ENCODE measurements at places on chromosomes 4 and X.
A peak's percentile ranks its signal among the peaks of the same experiment; 100 is the strongest.

DNA sequence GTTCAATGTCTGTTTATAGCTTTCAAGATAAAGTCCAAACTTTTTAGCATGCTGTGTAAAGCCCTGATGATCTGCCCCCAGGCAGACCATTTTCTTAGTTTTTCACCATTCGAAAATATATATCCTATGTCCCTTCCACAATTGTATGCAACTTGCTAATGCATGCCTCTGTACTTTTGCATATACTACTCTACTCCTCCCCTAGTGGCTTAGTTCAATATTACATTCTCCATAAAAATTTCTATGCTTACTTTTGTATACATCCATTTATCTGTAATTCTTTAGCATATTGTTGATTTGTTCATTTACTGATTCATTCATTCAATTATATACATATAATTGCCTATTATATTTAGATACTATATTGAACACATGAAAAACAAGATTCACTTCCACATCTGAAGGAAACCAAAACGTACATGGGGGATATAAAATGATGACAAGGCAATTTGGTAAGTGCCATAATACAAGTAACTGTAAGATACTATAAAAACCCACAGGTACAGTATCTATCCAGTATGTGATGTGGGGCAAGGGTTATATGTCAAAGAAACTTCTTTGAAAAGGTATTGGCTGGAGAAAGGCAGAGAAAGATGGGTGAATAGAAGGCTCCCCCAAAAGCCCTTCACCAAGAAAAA is 902.5 kb downstream of the FAM133A start:
- DNase-seq, result no peak

DNA sequence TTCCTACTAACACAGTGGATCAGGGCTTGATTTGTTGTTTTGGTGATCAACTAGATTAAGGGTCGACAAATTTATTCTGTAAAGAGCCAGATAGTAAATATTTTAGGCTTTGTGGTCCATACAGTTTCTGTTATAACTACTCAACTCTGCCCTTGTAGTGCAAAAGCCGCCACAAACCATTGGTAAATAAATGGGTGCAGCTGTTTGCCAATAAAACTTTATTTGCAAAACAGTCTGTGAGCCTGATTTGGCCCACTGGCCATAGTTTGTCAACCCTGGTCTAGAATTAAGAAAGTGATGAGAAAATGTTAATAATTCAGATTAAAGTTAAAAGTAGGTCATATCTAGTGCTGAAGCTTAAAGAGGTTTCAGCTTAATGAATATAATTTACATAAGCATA is 84.0 kb upstream of the TRIM2 start:
- no peak for DNase-seq

- no peak for DNase-seq
Observed at GRCh38 chrX:23435575-23435974, 100.9 kb downstream of the PTCHD1 start.

DNA sequence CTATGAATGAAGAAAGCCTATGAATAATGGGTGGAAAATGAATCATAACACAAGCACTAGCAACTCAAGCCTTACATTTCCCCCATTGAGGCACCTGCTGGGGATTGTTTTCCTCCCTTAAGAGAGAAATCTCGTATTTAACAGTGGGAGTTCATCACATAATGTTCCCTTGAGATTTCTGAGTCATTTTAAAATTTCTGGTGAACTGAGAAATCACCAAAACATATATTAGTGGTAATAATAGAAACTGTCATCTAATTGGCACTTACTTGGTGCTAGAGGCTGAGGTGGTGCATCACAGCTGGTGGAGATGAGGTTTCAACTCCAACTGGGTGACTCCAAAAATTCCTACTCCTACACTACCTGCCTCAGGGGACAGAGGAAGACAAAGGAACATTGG is 561.3 kb upstream of the LCORL start:
- no peak for DNase-seq

- no peak for DNase-seq
Observed at GRCh38 chr4:13535708-13536361, 8.5 kb downstream of the NKX3-2 start.

GRCh38 chr4:27861802-27862201 is 1001.2 kb downstream of the STIM2 start:
- no peak for DNase-seq

- DNase-seq, result no peak
Observed at GRCh38 chr4:139153411-139154133, 23.4 kb downstream of the ELF2 start.

- no peak for DNase-seq
Observed at GRCh38 chr4:141635736-141636081, 674 bp upstream of the IL15 start.

DNA sequence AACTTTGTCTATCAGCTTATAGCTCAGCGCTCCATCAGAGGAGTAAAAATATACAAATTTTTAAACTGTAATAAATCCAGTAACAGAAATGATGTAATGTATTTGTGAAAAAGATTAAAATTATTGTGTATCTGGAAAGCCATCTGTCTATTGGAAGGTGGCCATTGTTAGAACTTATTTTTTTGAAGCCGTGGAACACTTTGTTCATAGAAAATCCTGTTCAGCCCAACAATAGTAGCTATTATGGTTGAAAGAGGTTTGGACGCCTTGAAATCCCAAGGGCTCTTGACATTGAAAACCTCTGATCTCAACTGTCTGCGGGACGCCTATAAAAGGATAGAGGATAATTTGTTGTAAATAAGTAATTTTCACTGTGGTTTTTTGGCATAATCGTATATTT is 98.3 kb downstream of the RAPGEF2 start:
- no peak for DNase-seq

DNA sequence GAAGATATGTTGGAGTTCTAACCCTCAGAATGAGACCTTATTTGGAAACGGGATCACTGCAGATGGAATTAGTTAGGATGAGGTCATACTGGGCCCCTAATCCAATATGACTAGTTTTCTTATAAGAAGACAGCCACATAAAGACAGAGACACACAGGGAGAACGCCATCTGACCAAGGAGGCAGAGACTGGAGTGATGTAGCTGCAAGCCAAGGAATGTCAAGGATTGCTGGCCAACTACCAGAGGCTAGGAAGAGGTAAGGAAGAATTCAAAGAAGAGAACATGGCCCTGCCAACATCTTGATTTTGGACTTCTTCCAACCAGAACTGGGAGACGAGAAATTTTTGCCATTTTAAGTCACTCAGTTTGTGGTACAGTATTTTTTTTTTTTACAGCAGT is 152.8 kb upstream of the DIPK2B start:
- DNase-seq, result no peak

GRCh38 chr4:46505131-46505530 is 115.2 kb upstream of the GABRA2 start:
- no peak for DNase-seq

- no peak for DNase-seq
Observed at GRCh38 chrX:13933352-13933751, 96.3 kb downstream of the GEMIN8 start.

- DNase-seq, result no peak
Observed at GRCh38 chr4:25813448-25814106, 49.2 kb downstream of the SEL1L3 start.

DNA sequence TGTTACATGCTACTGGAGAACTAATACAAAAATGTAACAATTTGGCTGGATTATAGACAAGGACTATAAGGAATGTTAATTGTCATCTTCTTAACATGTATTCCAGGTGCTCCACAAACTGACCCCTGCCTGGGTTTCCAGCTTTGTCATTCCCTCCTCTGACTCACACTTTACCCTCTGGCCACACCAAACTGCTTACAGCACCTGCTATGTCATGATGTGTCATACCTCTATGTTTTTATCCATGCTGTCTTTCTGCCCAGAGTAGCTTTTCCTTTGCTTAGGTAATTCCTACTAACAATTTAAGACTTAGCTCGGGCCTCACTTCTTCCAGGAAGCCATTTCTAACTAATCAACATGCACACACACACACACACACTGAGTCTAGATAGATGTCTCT is 14.0 kb upstream of the SHROOM4 start:
- DNase-seq, result no peak

- no peak for DNase-seq
Observed at GRCh38 chr4:145663194-145663593, 16.8 kb upstream of the C4orf51 start.

GRCh38 chrX:101550362-101550750 is at the start of gene ARMCX1:
TSS of gene ARMCX1 (plus strand) at chrX:101550547. CDS start at chrX:101552931, 2,384 bp downstream.
- DNase-seq, result no peak

DNA sequence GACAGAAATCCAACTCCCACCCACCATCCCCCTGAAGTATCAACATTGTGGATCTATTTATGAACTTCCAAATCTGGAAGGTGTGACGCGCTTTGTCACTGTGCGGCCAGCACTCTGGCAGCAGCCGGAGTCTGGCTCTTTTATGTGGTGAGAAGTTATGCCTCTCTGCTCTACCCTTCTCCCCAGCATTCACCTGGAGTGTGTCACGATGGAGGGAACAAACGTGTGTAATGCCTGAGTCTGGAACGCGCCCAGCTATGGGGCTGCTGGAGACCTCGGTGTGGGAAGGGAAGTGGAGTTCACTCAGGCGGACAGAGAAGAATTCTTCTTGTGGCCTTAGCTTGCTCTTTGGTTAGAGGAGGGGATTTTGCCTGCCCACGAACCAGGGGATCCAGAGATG is 222.1 kb upstream of the RPL34 start:
- no peak for DNase-seq

DNA sequence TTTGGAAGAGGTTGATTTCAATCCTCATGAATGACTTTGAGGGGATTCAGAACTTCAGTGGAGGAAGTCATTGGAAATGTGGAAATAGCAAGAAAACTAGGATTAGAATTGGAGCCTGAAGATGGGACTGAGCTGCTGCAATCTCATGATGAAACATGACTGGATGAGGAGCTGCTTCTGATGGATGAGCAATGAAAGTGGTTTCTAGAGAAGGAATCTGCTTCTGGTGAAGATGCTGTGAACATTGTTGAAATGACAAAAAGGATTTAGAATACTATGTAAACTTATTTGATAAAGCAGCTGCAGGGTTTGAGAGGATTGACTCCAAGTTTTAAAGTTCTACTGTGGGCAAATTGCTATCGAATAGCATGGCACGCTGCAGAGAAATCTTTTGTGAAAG is 27.1 kb downstream of the EVC start:
- no peak for DNase-seq

- peak; percentile 26 for DNase-seq
Observed at GRCh38 chrX:49171752-49172279, at the start of gene PLP2. TSS of gene PLP2 (plus strand) at chrX:49171898. CDS start at chrX:49172001, 103 bp downstream.

- DNase-seq, result no peak
Observed at GRCh38 chr4:25356068-25356467, 21.0 kb upstream of the ANAPC4 start.

DNA sequence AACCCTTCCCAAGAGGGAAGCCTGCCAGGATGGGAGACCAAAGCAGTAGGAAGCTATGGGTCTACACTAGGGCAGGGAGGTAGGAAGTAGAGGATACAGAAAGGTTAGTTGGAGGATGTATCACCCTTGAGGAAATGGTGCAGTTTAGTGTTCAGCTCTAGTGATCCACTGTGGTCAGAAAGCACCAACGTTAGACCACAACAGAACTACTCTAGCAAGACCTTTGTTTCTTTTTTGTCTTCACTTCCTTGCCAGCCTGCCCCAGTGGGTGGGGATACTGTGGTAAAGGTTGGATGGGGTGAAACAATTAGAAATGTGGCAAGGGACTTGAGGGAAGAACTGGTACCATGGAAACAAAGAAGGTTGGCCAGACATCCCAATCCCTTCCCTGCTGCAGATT is 83.3 kb downstream of the DDIT4L start:
- DNase-seq, result no peak
